Osteoblast (primary cell): ENCODE measurements at places on chromosomes 16 and 17.

GRCh38 chr16:22816475-22816874 is 2.5 kb downstream of the HS3ST2 start:
- no peaks in the 10 kb centered on the region for H3K4me1 ChIP-seq
- DNase-seq = no peak
- H3K27ac ChIP-seq = no peak overlapping the region
- H3K36me3 ChIP-seq = no peaks in the 10 kb centered on the region
- H3K27me3 ChIP-seq = peaks cover 15% of the 10 kb centered on the region

GRCh38 chr17:65558683-65559460 is 2.6 kb downstream of the AXIN2 start:
- H3K27me3 ChIP-seq = no peaks in the 10 kb centered on the region
- peak; percentile 87 for DNase-seq
- peak overlapping the region; percentile 79 for H3K4me3 ChIP-seq
- peaks cover 2% of the 10 kb centered on the region for H3K36me3 ChIP-seq
- peaks cover 18% of the 10 kb centered on the region for H3K4me1 ChIP-seq

GRCh38 chr16:85441189-85441889 is 171.8 kb upstream of the GSE1 start:
- no peak overlapping the region for H3K27ac ChIP-seq
- H3K4me1 ChIP-seq = peaks cover 9% of the 10 kb centered on the region
- no peaks in the 10 kb centered on the region for H3K36me3 ChIP-seq
- no peak for DNase-seq
- no peak overlapping the region for H3K4me3 ChIP-seq
- H3K27me3 ChIP-seq = no peaks in the 10 kb centered on the region

- H3K36me3 ChIP-seq = no peaks in the 10 kb centered on the region
- H3K4me3 ChIP-seq = peak overlapping the region; percentile 84
- H3K4me1 ChIP-seq = peaks cover 16% of the 10 kb centered on the region
These were observed 390 bp downstream of the ZNRF1 start for GRCh38 chr16:74999219-74999608.

GRCh38 chr17:81034168-81034777 is 678 bp upstream of the BAIAP2 start:
- no peaks in the 10 kb centered on the region for H3K27me3 ChIP-seq
- no peak overlapping the region for H3K27ac ChIP-seq
- peaks cover 10% of the 10 kb centered on the region for H3K36me3 ChIP-seq
- H3K4me1 ChIP-seq = peaks cover 20% of the 10 kb centered on the region
- DNase-seq = peak; percentile 91

DNA sequence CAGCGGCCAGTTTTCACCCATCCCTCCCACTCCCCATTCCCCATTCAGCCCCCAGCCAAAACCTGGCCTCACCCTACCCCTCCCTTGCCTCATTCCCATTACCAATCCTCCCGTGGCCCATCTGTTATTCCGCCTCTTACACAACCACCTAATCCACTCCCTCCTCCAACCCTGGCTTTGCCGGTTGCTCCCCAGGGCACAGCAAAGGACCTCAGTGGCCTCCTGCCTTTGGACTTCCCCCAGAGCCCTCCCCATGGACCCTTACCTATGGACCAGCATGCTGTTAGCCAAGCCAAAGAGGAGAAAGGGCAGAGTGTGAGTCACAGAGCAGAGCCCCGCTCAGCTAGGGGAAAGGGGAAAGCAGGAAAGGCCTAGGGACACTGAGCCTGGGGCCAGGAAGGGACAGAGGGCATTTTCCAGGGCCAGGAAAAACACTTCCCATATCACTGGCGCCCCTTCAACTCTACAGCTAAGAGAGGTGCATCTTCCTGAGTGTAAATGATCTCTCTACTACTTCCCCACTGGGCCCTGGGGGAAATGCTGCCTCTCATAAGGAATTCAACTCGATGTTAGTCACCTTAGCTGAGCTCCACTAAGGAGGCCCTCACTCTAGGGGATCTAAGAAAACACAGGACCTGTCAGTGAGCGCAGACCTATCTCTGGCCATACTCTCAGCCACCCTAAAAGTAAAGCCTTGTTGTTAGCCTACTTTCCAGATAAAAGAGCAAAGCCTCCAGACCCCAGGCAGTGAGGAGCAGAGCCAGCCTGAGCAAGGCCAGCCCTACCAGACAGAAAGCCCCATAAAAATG is 10.6 kb downstream of the PEMT start:
- peaks cover 13% of the 10 kb centered on the region for H3K4me1 ChIP-seq
- H3K27me3 ChIP-seq = no peaks in the 10 kb centered on the region
- H3K4me3 ChIP-seq = no peak overlapping the region
- H3K27ac ChIP-seq = peak overlapping the region; percentile 2
